ENCODE measurements at places on chromosomes 7 and 10. TPM values are rescaled to one million over a fixed set of nuclear protein-coding genes. Genes with fewer than 3 reads are reported as not detected.

- peak; percentile 87 for DNase-seq
Observed at GRCh38 chr10:36494371-36494770, 631.0 kb upstream of the ANKRD30A start.

GALNT17 gene
- total RNA-seq: not detected

HOXA4 gene
- total RNA-seq: 0.51 TPM

SLC26A5 gene
- 0.64 TPM for total RNA-seq

ITIH5 gene
- total RNA-seq: 1.0 TPM
